SW 1271 (cell line): ENCODE measurements at places on chromosomes 2 and 18.

GRCh38 chr2:34656632-34657031 is 1057.5 kb upstream of the FAM98A start:
- no peak for DNase-seq

- no peak for DNase-seq
These were observed 4.8 kb downstream of the TMEM200C start for GRCh38 chr18:5890331-5891183.

GRCh38 chr2:179447421-179447820 is 182.8 kb upstream of the SESTD1 start:
- DNase-seq = no peak

- DNase-seq = no peak
These were observed 79.2 kb downstream of the KIAA2012 start for GRCh38 chr2:202152104-202152715.

DNA sequence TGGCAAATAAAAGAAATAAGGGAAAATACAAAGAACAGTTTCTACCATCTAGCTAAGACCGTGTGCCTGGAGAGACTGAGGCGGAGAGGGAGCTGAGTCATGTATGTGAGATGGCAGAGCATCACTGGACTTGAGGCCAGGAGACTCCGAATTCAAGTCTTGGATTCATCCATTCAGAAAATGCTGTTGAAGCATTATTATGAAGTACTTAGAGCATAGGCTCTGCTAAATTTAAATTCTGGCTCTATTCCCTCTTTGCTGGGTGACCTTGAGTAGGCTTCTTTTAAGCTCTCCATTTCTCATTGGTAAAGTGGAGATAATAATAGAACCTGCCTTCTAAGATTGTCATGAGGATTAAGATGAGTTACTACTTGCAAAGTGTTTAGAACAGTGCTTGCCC is 34.7 kb downstream of the NPHP1 start:
- no peak for DNase-seq

DNA sequence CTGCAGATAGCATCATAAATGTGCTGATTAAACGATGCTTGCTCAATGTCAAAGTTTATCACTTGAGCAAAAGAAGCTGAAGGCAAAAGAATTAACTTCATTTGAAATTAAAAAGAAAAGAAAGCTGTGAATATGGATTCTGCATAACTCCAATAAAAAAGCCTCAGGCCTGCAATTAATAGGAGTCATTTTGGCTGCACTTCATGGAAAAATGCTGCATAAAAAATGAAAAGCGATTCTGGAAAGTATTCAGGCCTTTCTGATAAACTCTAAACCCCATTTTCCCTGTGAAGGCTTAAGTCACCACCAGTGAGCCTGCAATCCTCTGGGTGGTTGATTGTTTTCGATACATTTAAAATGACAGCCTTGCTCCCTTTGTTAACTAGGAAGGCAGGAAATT is 1793.4 kb downstream of the SUCLG1 start:
- DNase-seq = no peak

GRCh38 chr2:178860551-178860950 is 53.3 kb upstream of the TTN start:
- DNase-seq = no peak

DNA sequence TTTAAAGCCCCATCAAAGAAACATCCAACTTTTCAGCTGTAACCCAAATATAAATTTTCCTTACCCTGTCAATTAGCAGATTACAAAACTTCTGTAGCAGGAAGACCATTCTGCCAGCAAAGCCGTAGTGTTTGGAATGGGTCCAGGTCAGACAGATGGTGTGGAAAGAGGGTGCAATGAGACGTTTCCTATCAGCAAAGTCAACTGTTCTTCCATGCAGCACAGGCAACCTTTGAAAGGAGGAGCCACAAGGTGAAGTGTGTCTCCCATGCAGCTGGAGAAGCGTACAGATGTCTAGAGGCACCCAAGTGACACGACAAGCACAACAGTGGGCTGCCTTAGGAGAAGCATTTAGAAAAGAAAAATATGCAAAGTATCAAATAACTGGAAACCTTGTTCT is 83.7 kb downstream of the SP3 start:
- no peak for DNase-seq

GRCh38 chr2:140893685-140894084 is 1237.1 kb downstream of the LRP1B start:
- no peak for DNase-seq

GRCh38 chr18:48632676-48633257 is 93.9 kb downstream of the CTIF start:
- DNase-seq = no peak
